Activated CD8-positive, alpha-beta memory T cell treated with anti-CD3 and anti-CD28 coated beads for 1 hour (primary cell): ENCODE measurements at places on chromosomes 1 and 21.

GRCh38 chr21:31283025-31283424 lies 61.0 kb downstream of the TIAM1 start:
- no peak for DNase-seq

- no peak for DNase-seq
Measured at GRCh38 chr1:46131093-46131492, 1.3 kb downstream of the PIK3R3 start.

GRCh38 chr1:20413776-20414140 lies 72.3 kb downstream of the CAMK2N1 start:
- no peak for DNase-seq

DNA sequence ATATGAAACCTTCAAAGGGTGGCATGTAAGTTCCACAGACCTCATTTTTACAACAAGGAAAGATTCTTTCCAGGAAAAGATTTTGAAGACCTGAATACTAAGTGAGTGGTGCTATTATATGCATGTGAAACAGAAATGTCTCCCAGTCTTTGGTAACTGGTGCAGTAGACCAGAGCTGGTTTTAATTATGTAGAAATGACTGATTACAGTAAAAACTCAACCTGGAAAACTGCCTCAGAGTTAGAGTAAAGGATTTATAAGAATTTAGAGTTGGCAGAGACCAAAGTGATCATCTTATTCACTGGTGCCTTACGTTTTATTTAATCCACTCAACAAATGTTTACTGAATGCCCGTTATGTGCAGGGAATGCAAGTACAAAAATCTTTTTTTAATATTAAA lies 30.2 kb upstream of the LRRC8D start:
- DNase-seq, result no peak

GRCh38 chr1:6184083-6184783 lies 4.1 kb upstream of the CHD5 start:
- DNase-seq, result no peak

DNA sequence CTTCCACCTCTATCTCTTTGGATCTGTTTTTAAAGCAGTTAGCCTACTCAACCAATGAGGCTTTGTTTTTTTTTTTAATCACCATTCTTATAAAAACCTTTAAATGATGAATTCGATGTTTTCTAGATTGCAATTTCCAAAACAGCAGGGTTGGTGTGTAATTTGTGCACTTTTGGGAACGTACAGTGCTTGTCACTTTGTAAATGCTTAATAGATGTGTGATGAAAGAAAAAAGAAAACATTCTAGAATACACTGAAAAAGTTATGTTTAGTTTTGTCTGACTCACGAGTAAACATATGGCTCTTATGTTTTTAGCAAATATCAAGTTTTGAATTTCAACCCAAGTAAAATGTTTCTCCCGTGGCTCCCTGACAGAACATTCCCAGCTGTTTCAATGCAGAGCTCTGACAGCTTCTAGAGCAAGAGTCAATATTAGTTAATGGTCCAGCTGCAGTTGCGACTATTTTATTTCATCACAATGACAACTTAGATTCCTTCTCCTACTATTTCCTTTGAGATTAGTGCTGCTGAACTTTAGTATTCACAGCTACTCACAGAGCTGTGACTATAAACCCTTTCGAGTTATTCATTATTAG lies 362.5 kb upstream of the ADAMTS5 start:
- no peak for DNase-seq

DNA sequence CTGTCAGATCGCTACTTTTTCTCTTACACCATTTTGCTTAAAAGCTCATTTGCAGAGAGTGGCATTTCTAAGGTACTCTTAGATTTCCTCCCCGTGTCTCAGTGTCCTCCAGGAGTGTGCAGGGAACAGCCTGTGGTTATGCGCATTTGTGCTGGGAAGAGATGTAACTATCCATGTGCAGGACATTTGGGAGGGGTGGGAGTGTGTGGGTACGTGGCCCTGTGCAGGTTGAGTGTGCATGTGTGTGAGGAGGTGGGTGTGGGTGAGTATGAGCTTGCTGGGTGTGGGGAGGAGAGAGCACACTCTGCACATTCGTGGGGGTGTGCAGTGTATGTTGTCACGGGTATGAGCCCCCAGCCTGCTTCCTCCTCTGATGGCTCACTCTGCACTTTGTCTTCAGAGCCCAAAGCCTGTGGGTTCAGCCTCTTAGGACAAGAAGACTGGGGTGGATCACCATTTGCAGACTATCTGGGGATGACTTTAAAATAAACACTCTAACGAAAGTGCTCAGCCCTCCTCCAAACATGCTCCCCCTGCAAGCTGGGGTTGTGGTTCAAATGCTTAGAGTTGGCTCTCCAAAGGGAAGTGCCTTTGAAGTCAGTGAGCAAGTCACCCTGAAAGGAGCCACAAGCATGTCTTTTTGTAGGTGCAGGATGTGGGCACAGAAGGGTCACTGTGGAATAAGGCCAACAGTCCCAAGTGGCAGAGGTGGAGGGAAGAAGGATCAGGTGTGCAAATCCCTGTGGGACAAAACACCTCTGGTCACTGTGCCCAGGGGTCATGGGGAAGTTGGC lies 295.4 kb downstream of the RRAGC start:
- DNase-seq, result no peak

GRCh38 chr1:233672732-233673131 lies 58.8 kb downstream of the KCNK1 start:
- DNase-seq, result no peak

DNA sequence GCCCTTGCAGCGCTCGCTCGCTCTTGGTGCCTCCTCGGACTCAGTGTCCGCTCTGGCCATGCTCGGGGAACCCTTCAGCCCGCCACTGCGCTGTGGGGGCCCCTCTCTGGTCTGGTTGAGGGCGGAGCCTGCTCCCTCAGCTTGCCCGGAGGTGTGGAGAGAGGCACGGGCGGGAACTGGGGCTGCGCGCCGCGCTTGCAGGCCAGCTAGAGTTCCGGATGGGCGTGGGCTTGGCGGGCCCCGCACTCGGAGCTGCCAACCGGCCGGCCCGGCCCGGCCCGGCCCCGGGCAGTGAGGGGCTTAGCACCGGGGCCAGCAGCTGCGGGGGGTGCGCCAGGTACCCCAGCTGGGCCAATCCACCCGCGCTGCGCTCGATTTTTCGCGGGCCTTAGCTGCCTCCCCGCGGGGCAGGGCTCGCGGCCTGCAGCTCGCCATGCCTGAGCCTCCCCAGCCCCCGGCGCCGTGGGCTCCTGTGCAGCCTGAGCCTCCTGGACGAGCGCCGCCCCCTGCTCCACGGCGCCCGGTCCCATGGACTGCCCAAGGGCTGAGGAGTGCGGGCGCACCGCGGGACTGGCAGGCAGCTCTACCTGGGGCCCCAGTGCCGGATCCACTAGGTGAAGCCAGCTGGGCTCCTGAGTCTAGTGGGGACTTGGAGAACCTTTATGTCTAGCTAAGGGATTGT lies 217.0 kb upstream of the PKN2 start:
- no peak for DNase-seq

GRCh38 chr1:24955161-24955560 lies 25.1 kb upstream of the RUNX3 start:
- peak; percentile 49 for DNase-seq

DNA sequence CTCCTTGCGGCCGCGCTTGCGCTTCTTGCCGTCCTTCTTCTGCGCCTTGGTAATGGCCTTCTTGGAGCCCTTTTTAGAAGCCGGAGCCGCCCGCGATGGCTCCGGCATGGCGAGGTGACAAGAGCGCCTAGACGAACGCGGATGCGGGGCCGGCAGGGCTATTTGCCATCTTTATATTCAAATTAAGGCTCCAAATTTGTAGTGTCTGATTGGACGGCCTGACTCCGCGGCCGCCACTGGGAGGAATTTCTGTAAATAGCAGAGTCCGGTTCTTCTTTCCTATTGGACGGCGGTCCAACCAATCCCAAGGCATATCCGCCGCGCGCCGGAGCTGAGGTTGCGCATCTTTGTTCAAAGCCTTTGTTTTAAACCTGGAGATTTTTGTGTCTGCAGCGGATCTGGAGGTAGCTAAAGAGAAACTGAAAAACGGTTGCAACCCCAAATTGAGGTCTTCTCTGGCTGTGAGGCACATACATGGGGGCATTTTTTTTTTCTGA lies 22.6 kb upstream of the RNF187 start:
- DNase-seq, result peak; percentile 73

- no peak for DNase-seq
Measured at GRCh38 chr1:1048765-1049164, 25.3 kb downstream of the RNF223 start.

- DNase-seq, result no peak
Measured at GRCh38 chr21:38308532-38309119, 51.8 kb downstream of the KCNJ15 start.

DNA sequence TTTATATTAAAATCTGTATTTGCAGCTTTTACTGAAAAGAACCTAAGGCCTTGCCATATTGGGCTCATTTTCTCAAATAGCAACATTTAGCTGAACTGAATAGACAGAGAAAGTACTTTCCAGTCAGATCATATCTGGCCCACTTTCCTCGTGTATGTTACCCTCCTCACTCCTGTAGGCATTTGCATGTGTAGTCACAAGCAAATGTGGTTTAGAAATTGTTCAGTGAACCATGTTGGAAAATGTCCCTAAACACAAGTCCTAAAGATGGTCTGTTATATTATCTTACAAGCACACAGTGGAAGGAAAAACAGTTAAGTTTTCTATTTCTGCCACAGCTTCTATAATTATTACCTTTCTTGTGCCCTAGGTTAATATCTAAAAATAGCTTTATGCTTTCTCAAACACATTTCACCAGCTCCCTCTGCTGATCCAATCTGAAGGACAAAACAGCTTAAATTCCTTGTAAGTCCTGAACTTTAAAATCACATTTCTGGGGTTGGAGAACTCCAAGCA lies 606 bp upstream of the FMO4 start:
- no peak for DNase-seq

DNA sequence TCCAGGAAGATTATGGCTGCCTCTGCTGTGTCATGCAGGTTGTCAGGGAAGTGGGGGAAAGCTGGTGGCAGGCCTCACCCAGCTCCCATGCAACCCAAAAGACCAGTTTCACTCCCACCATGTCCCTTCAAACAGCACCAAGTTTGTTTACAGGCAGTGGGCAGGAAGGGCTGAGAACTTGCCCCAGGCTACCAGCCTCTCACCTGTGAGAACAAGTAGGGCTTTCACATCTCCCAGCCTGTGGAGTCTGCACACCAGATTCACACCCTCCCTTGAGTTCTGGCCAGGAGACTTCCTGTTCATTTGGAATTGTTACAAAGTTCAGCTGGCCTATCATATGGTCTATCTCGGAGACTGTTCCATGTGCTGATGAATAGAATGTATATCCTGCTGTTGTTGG lies 27.8 kb downstream of the RPAP2 start:
- no peak for DNase-seq

DNA sequence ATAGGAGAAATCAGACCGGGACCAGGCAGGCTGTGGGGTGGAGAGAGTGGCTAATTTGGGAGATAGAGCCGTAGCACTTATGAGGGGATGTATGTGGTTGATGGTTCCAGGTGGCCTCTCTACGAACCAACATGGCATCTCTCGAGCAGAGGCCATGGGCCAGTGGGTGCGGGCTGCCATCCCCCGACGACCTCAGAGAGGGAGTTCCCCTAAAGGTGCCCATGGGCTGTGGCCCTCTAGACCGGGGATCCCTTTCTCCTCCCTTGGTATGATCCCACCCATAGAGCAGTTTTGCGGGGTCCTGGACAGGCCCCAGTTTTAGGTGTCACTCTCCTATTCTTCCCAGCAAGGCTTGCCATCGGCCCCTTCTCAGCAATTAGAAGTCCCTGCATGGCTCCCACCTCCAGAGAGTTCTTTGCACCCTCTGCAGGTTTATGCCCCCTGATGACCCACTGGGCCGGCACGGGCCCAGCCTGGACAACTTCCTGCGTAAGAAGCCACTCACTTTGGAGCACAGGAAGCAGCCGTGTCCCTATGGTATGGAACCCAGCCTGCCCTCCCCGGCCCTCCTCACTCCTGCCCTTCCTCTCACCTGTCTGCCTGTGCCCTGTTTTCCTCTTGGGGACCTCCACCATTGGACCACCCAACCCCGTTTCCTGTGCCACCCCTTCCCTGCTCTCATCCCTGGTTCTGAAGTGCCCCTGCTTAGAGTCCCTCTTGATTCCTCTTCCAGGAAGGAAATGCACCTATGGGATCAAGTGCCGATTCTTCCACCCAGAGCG lies 7.8 kb downstream of the ZC3H12A start:
- no peak for DNase-seq

DNA sequence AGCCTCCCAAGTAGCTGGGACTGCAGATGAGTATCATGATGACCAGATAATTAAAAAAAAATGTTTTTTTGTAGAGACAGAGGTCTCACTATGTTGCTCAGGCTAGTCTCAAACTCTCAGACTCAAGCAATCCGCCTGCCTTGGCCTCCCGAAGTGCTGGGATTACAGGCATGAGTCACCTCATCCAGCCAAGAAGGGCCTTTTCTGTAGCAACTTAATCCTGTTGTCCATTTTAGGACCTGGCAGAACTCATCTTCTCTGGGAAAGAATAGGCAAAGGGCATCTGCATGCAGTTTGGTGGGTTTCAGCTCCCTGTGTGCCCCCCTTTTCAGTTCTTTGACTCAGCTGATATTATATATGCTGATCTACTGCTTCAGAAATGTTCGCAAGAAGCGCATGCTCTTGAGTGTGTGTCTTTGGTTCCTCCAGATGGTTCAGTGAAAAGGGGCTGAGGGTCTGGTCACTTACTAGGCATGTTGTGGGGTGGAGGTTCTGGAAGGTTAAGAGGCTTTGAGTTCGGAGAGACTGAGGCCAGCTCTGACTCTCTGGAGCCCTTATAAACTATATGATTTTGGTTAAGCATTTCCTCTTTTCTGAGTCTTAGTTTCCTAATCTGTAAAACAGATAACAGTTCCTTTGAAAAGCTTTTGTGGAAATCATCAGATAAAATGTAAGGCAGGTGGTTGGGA lies 19.4 kb upstream of the SRSF4 start:
- DNase-seq, result no peak

DNA sequence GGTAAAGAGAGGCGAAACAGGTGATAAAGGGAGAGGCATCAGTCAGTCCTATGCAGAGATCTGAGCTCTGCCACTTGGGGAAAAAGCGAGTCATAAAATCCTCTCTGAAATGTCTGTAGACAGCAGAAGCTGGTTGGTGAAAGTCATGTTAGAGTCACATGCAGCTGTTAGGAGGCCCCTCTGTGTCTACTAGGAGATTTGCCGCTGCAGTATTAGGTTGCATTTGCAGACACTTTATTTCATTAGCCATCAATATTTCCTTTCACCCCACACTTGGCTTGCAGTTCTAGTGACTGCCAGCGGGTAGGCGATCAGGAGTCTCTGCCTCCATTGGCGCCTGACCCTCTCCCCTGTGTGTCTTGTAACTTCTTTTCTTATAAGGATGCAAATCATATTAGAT lies 16.2 kb downstream of the ATP1A4 start:
- no peak for DNase-seq

DNA sequence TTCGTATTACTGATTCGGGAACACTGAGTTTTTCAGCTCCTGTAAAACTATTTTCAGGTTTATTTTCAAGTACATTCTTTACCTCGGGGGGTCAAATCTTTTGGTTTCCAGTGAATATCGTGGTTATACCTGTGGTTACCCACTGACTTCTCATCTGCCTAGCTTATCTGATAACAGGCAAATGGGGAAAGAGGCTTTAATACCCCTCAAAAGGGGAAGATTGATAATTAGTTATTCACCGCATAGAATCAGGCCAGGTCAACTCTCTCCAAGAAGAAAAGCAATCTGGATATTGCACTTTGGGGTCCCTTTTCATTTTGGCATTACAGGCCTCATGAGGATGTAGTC lies 23.0 kb downstream of the RUNX1 start:
- DNase-seq, result no peak

GRCh38 chr1:11418056-11418455 lies 60.9 kb upstream of the DISP3 start:
- no peak for DNase-seq
